ENCODE measurements at places on chromosomes 3 and 15.

DNA sequence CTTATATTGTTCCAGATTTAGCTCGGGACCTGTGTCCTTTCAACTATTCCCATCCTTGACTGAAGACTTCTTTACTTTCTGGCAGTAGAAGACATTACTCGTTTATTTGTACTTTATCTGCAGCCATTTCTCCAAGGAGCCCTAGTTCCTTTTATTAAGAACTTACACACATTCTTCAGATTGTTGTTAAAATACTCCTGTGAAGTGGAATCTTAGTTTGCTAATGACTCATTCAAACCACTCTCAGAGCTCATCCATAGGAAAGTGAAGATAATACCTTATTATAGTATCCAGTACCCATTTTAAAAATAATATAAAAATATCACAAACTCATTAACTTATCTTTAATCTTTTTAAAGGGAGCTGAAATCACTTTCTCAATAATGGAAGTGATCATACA, 63.5 kb downstream of the C3orf70 start:
- DNase-seq, result no peak

DNA sequence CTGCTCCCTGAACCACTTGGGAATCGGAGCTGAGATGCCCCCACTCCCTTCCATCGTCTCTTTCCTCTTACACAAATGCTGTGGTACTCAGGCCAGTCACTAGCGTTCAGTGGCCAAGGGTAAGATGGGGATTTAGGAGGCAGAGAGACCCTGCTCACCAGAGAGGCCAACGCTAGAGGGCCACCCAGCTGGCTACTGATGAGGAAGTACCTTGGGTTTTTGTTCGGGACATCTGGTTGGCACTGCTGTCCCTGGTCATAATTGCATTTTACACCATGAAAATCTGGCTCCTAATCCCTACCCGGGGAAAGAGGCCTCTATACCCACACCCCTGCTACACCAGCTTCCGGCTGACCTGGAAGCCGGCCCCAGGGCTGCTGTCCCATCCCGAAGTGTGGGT, 7.7 kb downstream of the MAP6D1 start:
- no peak for DNase-seq

DNA sequence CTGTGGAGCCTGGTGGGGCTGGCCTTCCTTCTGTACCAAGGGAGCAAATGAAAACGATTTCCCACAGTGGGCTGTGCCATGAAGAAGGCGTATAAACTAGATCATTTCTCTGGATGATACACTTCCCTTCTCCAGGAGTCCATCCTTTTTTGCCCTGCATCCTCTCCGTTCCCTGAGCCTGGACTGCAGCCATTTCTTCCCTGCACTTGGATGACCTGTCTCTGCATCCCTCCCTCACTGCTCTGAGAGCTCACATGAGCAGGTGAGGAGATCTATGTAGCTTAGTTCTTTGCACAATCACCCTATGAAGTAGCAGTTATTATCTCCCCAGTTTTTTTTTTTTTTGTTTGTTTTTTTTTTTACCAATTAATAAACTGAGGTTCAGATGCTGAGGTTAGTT, 46.7 kb downstream of the IQSEC1 start:
- no peak for DNase-seq

DNA sequence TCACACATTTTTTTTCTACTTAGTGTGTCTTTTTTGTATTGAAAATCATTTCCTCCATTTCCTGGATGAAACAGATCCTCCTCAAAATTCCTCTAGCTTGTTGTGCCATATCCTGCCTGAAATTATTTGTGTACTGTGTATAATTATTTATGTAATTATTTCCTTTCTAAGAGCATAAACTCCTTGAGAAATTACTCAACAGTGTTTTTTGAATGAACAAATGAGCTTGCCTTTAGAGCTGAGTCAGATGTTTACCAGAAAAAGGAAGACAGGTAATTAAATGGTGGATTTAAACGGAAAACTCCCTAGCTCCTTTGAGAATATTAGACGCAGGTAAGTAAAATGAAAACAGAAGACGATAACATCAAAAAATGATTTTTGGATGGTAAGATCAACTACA, 13.2 kb upstream of the SECISBP2L start:
- no peak for DNase-seq

- DNase-seq, result no peak
These were observed 335.6 kb downstream of the NLGN1 start for GRCh38 chr3:173733029-173733652.

DNA sequence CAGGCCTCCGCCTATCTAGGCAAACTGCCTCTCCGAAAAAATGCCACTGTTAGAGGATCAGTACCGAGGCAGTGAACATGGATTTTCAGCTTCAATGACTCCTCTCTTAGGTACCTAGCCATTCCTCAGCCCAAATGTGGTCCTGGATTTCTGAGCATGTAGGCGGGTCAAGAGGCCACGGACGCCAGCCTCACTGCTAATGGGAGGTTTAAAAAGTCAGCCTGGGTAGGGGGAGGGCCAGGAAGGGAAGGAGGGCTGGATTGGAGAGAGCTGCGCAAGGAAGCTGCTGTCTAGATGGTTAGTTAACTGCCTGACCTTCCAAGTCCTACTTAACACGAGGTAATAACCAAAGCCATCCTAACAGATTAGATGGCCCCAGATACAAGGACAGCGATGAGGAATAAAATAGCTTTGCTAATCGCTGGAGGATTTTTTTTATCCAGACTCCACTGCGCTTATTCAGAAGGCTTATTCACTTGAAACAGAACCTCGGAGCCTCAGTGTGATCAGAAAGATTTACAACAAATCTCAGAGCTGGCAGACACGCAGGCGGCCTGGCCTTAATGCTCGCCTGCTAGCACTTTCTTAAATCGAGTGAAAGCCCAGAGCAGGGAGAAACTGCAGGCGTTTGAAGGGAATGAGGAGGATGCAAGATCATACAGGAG, 34.3 kb downstream of the TLE3 start:
- no peak for DNase-seq

DNA sequence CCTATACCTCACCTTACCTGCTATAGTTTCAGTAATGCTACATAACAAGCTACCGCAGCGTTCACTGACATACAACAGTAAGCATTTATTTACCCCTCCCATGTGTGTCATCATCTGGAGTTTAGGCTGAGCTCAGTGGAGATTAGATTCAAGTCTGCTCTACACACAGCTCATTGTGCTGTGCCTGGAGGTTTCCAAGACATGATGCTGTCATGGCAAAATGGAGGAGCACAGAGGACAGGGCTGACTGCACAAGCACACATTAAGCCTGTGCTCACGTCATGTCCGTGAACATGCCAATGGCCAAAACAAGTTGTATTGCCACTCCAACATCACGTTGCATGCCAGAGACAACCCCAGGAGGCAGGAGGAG, 333.8 kb upstream of the TRIM42 start:
- DNase-seq, result no peak

DNA sequence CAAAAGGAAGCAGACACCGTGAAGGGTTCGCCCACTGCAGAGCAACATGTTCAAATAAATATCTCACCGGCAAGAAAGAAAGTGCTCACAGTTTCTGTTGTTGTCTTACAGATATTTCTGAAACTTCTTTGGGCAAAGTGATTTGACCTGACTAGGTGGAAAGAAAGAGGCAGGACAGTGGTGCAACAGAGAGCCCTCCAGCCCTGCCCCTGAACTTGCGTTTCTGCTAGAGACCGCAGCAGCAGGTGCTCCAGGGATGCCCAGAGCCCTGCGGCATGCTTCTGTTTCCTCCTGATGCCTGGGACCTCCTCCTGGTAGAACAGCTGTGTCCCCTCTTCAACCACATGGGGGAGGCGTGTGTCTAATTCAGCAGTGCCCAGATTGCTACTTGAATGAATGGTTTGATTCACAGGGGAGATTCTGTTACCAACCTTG, 123.4 kb downstream of the ATP10A start:
- no peak for DNase-seq

- DNase-seq, result no peak
These were observed 134.1 kb downstream of the NLGN1 start for GRCh38 chr3:173531602-173532001.

DNA sequence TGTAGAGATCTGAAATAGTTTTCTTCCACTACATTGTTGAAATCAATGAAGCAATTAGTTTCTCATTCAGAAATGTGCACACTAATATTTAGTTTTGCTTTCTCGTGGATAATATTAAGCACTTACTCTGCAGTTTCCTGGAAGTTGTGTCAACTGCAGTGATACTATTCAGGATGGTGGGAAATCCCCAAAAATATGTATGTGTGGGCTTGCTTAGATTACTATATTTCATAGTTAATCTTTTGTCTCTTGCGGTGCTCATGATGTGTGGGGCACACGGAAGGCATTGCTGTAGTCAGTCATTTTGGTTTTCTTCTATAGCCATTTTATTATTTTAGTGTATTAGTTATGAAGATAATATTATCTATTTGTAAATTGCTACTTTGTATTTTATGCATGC, 19.7 kb downstream of the RAB11A start:
- DNase-seq, result no peak

DNA sequence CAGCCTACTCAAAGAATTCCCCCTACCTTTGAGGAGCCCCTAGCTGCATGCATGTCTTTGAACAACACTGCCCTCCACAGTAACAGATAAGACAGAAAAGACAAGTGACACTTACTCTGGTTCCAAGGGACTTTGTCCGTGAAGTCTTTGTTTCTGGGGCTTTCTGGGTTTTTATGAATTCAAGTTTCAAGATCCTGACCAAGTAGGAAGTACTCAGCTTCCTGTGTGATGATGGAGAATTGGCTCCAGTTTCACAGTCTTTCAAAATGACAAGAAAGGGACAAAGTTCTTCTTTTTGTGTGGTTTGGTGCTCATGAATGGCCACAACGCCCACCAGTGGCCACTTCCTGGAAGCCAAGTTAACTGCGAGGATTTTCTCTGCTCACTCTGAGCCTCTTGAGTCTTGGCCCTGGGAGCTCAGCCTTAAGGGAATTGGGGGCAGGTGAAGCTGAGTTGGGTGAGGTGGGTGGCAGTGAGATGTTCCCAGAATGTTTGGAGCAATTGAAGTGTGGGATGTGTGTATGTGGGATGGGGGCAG, at the start of gene CCR1:
Gene CCR1, minus strand, starts transcription at position 147 of the 538 bp plus-strand sequence. CDS start 4,000 bp downstream, outside the sequence.
- DNase-seq, result no peak

GRCh38 chr3:73739791-73740453, 115.2 kb upstream of the PDZRN3 start:
- DNase-seq, result no peak

- no peak for DNase-seq
These were observed 22.6 kb upstream of the C3orf70 start for GRCh38 chr3:185175370-185175987.

GRCh38 chr3:83946554-83946953, 1012.2 kb upstream of the CADM2 start:
- DNase-seq, result no peak

DNA sequence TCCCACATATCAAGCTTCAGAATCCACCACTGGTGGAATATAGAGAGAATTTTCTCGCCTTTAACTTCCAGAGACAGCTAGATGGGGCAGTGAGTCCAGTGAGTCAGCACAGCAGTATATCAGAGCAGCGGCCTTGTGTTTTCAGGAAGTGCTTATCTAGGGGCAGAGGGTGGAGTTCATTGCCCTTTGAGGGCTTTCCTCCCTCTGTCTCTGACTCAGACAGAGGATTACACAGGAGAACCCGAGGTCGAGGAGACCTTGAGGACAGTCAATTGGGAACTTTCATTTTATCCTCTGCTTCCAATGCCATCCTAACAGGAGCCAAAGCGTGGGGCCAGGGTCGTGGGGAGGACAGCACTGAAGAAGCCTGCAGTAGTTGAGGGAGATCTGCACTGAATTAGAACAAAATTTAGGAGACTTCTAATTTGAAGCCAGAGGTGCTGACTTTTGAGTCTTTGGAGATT, 109.6 kb upstream of the UMPS start:
- DNase-seq, result no peak

GRCh38 chr3:131329774-131330173, 51.8 kb upstream of the NUDT16 start:
- DNase-seq, result no peak

GRCh38 chr15:89486726-89487050, 9.7 kb downstream of the RHCG start:
- DNase-seq, result no peak

GRCh38 chr15:63906266-63906584, 72.5 kb upstream of the HERC1 start:
- no peak for DNase-seq

DNA sequence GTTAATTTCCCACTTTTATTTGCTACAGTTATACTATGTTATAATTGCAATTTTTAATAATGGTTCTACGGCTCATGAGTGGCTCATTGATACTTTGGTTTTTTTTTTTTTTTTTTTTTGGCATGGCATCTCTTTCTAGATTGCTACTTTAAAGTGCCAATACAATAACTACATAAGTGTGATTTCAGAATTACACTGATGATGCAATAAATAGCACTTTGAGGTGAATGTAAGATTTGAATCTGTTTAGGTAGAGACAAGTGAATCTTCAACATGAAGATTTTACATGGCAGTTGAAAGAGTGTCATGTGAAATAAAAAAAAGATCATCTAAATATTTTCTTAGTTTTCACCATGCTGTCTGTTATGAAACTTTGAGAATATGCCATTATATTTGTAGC, 75.7 kb downstream of the KBTBD8 start:
- DNase-seq, result no peak

DNA sequence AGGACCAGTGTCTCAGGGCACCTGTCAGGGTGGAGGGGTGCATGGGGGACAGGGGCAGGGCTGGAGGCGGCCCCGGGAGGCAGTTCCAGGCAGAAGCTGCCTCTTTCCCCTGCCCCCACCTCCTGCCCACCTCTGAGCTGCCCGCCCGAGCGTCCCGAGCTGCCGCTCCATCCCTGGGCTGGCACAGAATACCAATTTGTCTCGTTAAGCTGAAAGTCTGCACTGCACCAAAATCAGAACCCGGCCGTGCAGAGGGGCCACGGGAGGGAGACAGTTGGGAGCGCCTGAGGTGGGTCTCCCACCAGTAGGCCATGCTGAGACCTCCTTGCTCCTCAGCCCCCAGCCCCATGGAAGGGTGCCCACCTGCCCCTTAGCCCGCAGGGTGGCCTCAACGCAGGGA, 1.3 kb upstream of the ATP2B2 start:
- no peak for DNase-seq

DNA sequence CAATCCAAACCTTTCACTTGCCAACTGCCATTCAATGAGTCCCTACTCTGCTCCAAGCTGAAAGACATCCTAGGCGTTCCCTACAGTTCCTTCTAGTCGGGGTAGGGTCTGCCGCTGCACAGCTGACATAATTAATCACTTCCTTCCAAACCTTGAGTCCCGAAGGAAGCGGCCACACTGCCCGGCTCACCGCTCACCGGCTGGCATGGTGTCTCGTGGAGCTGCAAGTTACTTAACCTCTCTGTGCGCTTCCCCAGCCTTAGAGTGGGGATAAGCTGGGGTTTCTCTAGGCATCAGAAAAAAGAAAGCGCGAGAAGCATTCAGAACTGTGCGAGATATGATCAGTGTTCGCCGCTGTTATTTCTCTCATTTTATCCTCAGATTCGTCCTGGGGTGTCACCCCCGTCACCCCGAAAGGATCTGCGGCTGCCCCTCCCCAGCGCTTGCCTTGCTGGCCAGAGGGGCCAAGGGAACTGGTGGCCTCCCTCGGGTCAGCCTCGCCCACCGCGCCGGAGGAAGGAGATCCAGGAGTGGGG, 748 bp downstream of the MRPS25 start:
- no peak for DNase-seq

- DNase-seq, result no peak
These were observed 4.5 kb downstream of the FETUB start for GRCh38 chr3:186644683-186645082.

GRCh38 chr15:43143203-43143941, 10.0 kb downstream of the TMEM62 start:
- DNase-seq, result no peak

- DNase-seq, result no peak
These were observed 181.7 kb upstream of the ANKRD28 start for GRCh38 chr3:15979495-15979894.
